Stimulated activated CD8-positive, alpha-beta memory T cell treated with anti-CD3 and anti-CD28 coated beads, Interleukin-15, amount 100 ng/mL, for 48 hours (primary cell): ENCODE measurements at places on chromosomes 6 and 20.

- DNase-seq, result no peak
These were observed 125.1 kb upstream of the NXT1 start for GRCh38 chr20:23225407-23226060.

- DNase-seq, result no peak
These were observed 15.9 kb upstream of the GGTLC1 start for GRCh38 chr20:24004471-24004870.

- no peak for DNase-seq
These were observed 3.2 kb downstream of the CDC40 start for GRCh38 chr6:110183292-110183885.

- no peak for DNase-seq
These were observed 8.1 kb upstream of the SALL4 start for GRCh38 chr20:51810155-51811041.

- no peak for DNase-seq
These were observed 6.2 kb downstream of the DXO start for GRCh38 chr6:31965700-31966099.

DNA sequence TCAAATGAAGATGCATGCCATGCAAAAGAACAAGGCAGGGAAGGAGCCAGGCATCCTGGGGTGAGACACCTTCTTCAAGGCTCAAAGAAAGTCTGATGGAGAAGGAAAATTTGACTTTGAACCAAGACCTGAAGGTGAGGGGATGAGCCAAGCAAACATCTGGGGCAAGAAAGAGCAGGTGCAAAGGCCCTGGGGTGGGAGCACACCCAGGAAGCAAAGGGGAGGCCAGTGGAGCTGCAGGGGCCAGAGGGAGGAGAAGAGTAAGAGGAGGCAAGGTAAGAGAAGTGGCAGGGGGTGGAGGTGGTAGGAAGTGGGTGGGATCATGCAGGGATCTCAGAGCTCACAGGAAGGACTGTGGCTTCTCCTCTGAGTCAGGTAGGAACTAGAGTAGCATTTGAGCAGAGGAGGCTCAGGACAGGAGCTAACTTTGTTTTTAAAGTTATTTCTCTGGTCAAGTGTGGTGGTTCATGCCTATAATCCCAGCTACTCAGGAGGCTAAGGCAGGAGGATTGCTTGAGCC lies 49.6 kb downstream of the SLC13A3 start:
- DNase-seq, result no peak

GRCh38 chr6:45417436-45417835 lies 39.7 kb upstream of the SUPT3H start:
- no peak for DNase-seq

GRCh38 chr20:1389703-1390580 lies 2.9 kb downstream of the FKBP1A start:
- no peak for DNase-seq

GRCh38 chr6:71033890-71034289 lies 77.0 kb upstream of the B3GAT2 start:
- no peak for DNase-seq

GRCh38 chr6:31453259-31453658 lies 44.7 kb upstream of the MICB start:
- DNase-seq, result no peak

DNA sequence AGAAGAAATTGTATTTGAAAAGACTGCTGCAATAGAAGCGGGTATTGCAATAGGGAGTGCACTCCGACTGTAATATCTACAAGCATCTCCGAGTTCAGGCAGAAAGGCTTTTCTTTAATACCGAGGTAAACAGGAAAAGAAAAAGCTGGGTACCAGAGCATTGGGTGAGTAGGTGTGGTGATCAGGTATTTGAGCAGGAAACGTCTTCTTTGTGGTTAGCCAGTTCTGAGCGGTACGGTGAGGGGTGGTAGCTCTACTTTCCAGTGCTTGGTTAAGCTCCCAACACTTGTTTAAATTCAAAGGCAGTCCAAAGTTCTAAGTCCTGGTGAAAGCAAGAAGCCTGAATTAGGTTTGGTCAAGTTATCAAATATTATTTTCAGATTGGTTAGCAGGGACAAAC lies 404.1 kb downstream of the LMBRD1 start:
- DNase-seq, result no peak

GRCh38 chr6:76250666-76251065 lies 178.2 kb upstream of the IMPG1 start:
- no peak for DNase-seq

DNA sequence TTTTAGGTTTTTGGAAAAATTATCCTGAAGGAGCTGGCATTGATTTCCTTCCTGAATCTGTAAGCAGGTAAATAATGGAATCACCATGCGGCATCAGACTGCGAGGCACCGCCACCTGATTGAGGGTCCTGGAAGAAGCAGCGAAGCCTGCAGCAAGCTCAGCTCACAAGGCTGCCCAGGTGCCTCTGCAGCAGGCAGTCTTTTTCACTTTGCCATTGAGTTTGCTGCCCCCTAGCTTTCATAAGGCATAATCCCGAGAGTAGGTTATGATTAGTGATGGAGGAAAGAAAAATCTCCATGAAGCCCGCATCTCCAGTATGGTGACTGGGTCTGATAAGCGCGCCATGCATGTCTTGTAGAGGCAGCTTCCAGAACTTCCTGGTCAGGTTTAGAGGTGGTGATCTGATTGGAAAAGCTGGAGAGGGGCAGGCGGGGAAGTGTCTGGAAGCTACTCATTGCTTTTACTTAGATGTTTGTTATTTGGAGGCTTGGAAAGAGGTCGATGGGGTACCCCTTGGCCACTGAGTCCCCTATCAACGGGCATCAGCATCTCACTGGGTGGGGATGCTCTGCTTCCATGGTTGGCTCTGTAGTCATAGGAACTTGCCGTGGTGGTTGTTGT lies 26.7 kb downstream of the IYD start:
- peak; percentile 5 for DNase-seq

GRCh38 chr20:39890697-39891096 lies 798.3 kb downstream of the MAFB start:
- no peak for DNase-seq

DNA sequence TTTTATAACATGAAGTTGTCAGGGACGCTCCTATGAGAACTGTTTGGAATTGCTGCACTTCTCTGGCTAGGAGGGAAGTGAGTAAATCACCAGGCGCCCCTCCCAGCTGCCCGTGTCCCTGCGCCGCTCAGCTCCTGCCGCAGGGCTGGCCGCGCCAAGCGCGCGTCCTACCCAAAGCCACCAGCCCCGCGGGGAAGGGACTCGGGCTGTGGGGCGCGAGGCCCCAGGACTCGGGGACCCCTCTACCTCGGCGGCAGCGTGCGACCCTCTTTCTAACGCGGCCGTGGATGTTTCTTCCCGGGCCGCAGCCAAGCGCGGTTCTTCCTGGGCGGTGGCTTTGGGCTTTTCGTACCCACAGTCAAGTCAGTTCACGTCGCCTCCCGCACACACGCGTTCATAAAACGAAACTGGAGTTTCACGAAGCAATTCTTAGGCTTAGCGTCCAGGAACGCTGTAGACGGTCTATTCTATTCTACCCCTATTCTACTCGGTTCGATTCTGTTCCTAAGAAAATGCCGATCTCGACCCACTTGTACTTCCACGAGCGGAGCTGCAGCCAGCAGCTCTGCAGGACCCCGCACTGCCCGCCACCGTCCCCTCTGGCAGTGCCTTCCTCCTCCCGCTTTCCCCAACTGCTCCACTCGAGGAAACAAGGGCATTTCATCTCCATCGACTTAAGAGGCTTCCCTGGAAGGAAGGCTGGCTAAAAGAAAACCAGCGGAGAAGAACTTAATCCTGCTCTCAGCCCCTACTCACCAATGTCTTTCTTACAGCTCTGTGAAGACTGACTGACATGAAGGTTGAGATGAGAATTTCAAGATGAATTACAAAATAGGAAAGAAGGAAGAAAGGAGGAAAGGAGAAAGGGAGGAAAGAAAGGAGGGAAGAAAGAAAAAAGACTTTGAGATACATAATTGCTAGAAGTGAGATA lies 15.4 kb downstream of the FOXC1 start:
- DNase-seq, result no peak

GRCh38 chr6:17615794-17616193 lies 15.7 kb downstream of the FAM8A1 start:
- DNase-seq, result no peak

DNA sequence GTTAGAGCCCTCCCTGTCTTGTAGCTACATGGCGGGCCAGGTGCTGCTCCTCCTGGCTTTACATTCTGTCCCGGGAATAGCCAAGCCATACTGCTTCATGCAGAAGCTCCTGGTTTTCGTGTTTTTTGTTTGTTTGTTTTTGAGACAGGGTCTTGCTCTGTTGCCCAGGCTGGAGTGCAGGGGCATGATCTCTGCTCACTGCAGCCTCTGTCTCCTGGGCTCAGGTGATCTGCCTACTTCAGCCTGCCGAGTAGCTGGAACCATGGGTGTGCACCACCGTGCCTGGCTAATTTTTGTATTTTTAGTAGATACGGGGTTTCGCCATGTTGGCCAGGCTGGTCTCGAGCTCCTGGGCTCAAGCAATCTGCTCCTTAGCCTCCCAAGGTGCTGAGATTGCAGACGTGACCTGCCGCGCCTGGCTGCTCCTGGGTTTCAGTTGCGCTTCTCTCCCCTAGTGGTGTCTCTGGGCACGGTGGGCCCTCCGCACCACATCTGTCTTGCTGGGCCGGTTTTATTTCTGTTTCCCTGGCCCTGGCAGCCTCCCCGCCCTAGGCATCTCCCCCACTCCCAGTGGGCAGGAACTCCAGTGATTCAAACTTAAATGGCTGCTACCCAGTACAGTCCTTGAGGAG lies 12.9 kb downstream of the CDYL start:
- no peak for DNase-seq

- DNase-seq, result no peak
These were observed 94.4 kb upstream of the NAA20 start for GRCh38 chr20:19922716-19923115.

GRCh38 chr20:43536041-43536816 lies 22.6 kb upstream of the SGK2 start:
- DNase-seq, result no peak

GRCh38 chr20:51238675-51239305 lies 215.9 kb upstream of the KCNG1 start:
- no peak for DNase-seq
